ENCODE measurements at places on chromosomes 2 and 18.

- no peak for DNase-seq
- H3K4me1 ChIP-seq: no peaks in the 10 kb centered on the region
- H3K4me3 ChIP-seq: no peak overlapping the region
- no peak overlapping the region for H3K27ac ChIP-seq
Measured at GRCh38 chr18:34330308-34330707, 105.6 kb upstream of the NOL4 start.

DNA sequence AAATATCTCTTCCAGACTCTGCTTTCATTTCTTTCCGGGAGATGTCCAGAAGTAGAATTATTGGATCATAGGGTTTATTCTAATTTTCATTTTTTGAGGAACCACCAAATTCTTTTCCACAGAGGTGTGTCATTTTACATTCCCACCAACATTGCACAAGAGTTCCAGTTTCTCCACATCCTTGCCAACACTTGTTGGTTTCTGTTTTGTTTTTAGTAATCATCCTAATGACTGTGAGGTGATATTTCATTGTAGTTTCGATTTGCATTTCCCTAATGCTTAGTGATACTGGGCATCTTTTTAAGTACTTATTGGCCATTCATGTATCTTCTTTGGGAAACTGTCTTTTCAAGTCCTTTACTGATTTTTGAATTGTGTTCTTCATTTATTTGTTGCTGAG lies 513.1 kb downstream of the PARD3B start:
- no peaks in the 10 kb centered on the region for H3K27me3 ChIP-seq
- no peak for DNase-seq
- H3K36me3 ChIP-seq: no peaks in the 10 kb centered on the region
- peaks cover 16% of the 10 kb centered on the region for H3K4me1 ChIP-seq
- no peak overlapping the region for H3K4me3 ChIP-seq

DNA sequence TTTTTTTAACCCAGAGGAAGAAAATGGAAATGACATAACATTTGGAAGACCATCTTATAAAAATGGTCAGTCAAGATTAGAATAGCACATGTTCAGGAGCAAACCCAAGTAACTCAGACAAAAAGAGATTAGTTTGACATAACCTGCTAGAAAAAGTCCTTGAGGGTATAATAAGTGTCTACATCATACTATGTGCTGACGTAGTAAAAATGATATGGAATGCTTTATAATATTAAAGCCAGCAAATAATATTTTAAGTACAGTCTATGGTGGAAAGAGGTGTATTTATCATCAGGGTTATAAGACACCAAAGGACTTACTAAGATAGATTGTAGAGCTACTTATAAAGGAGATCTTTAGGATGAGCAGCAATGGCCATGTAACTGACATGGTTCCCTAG lies 169.0 kb downstream of the LTBP1 start:
- H3K36me3 ChIP-seq: no peaks in the 10 kb centered on the region
- H3K27ac ChIP-seq: no peak overlapping the region
- H3K4me1 ChIP-seq: no peaks in the 10 kb centered on the region

DNA sequence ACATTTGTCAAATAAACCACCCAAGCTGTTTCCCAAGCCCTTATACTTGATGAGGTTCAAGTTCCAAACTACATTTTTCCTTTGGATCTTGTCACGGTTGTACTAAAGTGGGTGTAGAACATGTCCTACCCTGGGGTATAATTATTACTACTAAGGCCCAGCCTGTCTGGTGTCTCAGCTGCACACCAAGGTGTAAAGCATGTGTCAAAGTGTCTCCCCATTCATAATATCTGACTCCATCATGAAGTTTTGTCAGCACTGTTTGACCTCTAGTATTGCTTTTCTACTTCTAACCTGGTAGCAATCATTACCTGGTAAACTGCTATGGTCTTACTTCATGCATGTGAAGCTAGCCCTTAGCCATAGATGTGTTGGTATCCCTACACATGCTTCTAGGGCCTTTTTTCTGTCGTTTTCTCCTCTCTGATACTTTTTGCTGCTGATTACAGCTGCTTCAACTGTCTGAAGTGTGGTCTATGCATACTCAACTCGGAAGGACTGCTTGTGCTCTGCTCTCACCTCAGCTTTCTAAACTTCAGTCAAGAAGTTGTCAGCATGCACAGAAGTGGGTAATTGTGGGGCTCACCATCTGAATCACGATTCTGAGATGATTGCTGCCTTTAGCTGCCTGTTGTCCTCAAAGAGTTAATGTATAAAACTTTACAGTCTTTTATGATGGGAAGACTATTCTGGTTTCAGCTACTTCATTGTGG lies 445.7 kb upstream of the TRIB2 start:
- no peaks in the 10 kb centered on the region for H3K4me1 ChIP-seq
- H3K27me3 ChIP-seq: no peaks in the 10 kb centered on the region
- DNase-seq: no peak
- no peaks in the 10 kb centered on the region for H3K36me3 ChIP-seq
- no peak overlapping the region for H3K4me3 ChIP-seq

DNA sequence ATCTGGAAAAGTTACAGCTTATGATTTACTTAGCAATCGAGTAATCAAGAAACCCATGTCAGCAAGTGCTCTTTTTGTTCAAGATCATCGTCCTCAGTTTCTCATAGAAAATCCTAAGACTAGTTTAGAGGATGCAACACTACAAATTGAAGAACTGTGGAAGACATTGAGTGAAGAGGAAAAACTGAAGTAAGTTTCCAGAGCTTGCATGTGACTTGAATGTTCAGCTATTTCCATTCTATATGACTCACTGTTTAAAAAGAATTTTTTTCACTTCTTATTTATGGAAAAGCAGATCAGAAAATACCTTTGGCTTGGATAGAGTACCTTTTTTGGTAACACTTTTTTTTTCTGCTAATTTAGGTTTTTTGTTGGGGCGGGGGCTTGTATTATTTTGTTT lies 70.7 kb downstream of the PMS1 start:
- H3K4me1 ChIP-seq: peaks cover 21% of the 10 kb centered on the region
- H3K36me3 ChIP-seq: no peaks in the 10 kb centered on the region
- H3K27me3 ChIP-seq: no peaks in the 10 kb centered on the region
- no peak for DNase-seq

DNA sequence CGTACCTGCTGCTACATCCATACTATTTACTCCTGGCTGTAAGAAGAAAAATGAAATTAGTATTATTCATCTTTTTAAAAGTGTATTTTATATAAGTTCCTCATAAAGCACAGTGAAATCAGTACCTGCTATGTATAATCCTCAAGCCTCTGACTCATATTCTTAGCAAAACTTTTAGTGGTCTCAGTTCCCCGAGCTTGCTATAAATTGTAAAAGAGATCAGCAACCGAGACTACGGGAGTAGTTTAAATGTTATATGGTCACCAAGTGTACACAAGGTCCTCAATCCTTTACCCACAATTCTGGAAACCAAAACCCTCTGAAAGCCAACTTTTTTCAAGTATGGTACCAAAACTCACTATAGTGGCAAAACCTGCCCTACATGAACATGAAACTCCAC lies 24.2 kb downstream of the PRPF40A start:
- no peaks in the 10 kb centered on the region for H3K4me1 ChIP-seq
- H3K36me3 ChIP-seq: peaks cover 18% of the 10 kb centered on the region

- H3K36me3 ChIP-seq: peaks cover 5% of the 10 kb centered on the region
- H3K4me3 ChIP-seq: no peak overlapping the region
- no peak for DNase-seq
- H3K4me1 ChIP-seq: peaks cover 7% of the 10 kb centered on the region
- H3K27me3 ChIP-seq: no peaks in the 10 kb centered on the region
- H3K27ac ChIP-seq: no peak overlapping the region
Measured at GRCh38 chr2:43059183-43059897, 167.1 kb downstream of the ZFP36L2 start.
